Fibroblast of skin of right biceps (primary cell): ENCODE measurements at places on chromosomes 4 and X.

DNA sequence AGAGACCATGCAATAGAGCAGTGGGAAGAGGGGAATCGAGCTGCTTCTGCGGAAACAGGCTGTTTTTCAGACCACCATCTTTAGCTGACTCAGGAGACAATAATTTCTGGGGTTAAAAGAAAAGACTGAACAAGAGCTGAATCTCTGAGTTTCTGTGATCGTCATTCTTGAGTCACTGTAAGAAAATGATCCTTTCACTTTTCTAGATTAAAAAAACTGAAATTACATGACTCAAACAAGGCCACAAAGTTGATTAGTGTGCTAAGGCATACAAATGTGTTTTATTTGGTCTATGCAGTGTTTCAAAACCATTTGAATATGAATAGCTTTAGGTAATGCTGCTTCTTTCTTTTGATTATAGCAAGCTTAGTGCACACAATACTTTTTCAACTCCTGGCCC is 194.4 kb upstream of the RPL34 start:
- peak; percentile 93 for DNase-seq

DNA sequence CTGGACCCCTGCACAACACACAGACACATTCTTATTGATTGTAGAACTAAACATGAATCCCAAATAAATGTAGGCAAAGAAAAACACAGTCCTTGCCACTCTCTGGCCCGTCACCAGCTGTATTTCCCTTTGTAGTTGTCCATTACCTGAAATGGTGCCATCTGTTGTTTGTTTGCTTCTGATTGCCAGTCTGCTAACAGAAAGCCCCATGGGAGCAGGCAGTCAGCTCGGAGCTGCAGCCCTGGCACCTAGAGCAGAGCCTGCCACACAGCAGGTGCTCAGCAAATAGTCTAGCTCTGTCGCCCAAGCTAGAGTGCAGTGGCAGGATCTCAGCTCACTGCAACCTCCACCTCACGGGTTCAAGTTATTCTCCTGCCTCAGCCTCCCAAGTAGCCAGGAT is 28.9 kb downstream of the CPLX1 start:
- DNase-seq, result no peak

DNA sequence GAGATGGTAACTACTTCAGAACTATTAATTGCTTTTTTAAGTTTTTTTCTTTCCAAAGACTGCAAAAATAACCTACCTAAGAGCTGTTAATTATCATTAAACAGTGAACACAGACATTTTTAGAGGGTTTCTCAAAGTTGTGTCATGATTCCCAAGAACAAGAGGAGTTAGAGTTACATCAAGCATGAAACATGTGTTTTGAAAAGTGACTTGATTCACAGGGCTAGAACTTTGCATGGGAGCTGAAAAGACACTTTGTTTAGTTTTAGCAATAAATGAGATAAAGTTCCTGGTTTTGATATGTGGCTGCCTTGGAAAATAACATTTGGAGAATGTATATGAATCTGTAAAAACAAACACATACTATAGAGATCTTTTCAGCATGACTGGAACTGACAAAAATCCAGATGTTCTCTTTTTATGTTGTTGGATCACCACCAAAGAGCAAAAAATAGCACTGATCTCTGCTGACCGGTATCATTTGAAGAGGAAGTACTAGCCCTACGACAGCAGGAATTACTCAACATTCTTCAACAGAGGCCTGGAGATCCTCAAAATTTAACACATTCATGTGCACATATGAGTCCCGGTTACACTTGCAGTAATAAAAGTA is 173.0 kb upstream of the PCDH18 start:
- DNase-seq, result peak; percentile 90

DNA sequence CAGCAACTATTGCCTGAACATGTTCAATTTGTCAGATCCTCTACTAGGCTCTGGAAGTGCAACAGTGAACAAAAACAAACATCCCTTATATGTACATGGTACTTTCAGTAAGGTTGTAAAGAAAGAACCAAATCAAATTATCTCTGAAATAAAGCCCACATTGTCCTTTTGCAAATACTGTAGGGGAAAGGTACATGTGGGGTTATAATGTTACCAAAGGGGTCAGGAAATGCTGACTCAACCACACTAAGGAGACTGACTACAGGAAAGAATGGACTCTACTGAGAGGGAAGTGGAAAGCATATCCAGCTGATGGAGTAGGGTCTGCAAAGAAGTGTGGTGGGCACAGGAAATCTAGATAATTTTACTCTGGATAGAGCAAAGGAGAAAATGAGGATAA is 61.5 kb downstream of the PCDH18 start:
- no peak for DNase-seq

DNA sequence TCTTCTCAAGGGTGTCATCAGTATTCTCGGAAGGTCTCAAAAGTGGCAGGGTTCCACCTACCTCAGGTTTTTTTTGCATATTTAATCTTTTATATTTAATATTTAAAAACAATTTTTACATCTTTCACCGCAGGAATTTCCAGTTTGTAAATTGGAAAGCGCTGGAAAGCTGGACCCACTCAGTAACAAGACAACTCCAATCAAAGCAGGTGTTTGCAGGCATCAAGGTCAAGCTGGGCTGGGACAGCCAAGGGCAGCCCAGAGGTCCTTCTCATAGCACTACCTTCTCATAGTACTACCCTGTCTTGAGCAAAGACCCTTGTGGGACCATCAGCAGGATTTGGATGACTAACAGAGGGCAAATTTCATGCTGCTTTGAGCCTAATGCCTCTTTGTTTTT is 160.1 kb downstream of the TET2 start:
- no peak for DNase-seq

- DNase-seq, result peak; percentile 25
These were observed 70.9 kb downstream of the INTS12 start for GRCh38 chr4:105637408-105638176.

- DNase-seq, result no peak
These were observed 32.9 kb downstream of the FNIP2 start for GRCh38 chr4:158801677-158802076.

DNA sequence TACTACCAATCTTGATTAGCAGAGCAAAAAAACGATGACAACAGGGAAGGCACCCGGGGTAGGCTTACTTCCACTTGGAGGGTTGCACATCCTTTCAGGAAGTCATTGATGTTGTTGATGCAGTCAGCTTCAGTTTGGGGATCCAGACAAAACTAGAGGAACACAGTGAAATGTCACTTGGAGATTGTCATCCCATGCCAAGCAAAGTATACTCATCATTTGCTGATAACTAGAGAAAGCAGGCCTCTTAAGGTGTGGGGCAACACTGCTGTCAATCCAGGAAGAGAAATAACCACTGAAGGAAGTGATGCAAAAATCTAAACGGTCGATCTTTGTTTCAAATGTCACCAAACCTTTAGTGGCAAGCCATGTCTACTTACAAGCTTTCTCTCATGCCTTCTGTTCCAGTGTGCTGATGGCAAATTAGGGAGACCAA is 1.4 kb downstream of the ARHGEF6 start:
- DNase-seq, result no peak

GRCh38 chrX:41005445-41005992 is 79.7 kb upstream of the USP9X start:
- no peak for DNase-seq

GRCh38 chrX:100413229-100413628 is 3.2 kb upstream of the PCDH19 start:
- DNase-seq, result peak; percentile 53

- DNase-seq, result no peak
These were observed 4.3 kb downstream of the MAEA start for GRCh38 chr4:1293991-1294390.

- DNase-seq, result no peak
These were observed 12.3 kb upstream of the GNPDA2 start for GRCh38 chr4:44738615-44739014.

DNA sequence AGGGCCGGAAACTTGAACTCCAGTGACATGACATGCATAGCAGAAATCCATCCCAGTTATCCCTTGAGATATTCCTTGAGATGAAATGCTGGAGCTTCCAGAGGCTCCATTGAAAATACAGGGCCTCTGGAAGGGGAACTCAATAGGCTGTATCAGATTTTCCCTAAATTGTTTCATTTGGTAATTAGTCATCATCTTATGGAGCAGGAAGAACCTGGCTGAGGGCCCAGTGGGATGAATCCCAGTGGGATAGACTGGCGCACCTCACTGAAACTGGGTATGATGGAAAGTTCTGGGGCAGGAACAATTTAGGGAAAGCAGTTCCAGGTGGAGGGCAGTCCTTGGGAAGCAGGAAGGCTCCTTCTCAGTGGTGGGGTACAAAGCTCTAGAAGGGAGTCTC is 307.8 kb upstream of the DIPK2B start:
- peak; percentile 79 for DNase-seq

DNA sequence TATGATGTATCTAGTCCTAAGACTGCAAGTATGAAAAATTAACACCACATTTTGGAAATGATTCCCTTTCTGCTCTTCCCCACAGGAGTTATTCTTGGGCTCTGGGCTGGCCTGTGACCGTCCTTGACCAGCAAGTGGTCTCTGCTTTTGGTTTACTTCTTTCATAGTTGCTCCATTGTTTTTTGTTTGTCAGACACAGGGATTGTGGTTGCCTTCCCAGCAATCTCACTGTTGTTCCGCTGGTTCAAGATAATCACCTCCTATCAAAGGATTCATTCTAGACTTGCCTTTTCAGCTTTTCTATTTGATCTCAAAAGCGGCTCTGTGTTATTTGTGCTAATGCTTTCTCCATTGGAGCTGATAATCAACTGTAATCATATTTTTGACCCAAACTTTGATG is 218.8 kb downstream of the MGST2 start:
- no peak for DNase-seq

- DNase-seq, result no peak
These were observed 39.6 kb downstream of the DGKK start for GRCh38 chrX:50430917-50431575.
